ENCODE measurements at places on chromosomes 1 and 21. TPM values are rescaled to one million over a fixed set of nuclear protein-coding genes. Genes with fewer than 3 reads are reported as not detected.

Gene VPS45
- 71.6 TPM for total RNA-seq

Gene SUSD4
- 6.4 TPM for total RNA-seq

Gene TMEM125
- total RNA-seq: not detected

Gene SPRR4
- not detected for total RNA-seq

Gene LRRC38
- total RNA-seq: 0.73 TPM

Gene SAMD11
- 10.2 TPM for total RNA-seq

Gene TIE1
- total RNA-seq: 27.7 TPM

Gene RNPC3
- 26.2 TPM for total RNA-seq

Gene VASH2
- 0.38 TPM for total RNA-seq

Gene ASAP3
- 30.5 TPM for total RNA-seq

Gene SLC25A34
- total RNA-seq: 2.9 TPM

Gene MRPL37
- 71.7 TPM for total RNA-seq

GRCh38 chr1:111205714-111206050, 5.2 kb upstream of the DENND2D start:
- DNase-seq: no peak

- DNase-seq: no peak
These were observed 63.1 kb upstream of the CNN3 start for GRCh38 chr1:94989911-94990473.

GRCh38 chr1:247228133-247228532, 27.7 kb upstream of the VN1R5 start:
- DNase-seq: no peak

- no peak for DNase-seq
These were observed 18.4 kb upstream of the UQCRHL start for GRCh38 chr1:15825800-15826199.

GRCh38 chr21:27246741-27247140, 279.9 kb upstream of the ADAMTS5 start:
- no peak for DNase-seq

DNA sequence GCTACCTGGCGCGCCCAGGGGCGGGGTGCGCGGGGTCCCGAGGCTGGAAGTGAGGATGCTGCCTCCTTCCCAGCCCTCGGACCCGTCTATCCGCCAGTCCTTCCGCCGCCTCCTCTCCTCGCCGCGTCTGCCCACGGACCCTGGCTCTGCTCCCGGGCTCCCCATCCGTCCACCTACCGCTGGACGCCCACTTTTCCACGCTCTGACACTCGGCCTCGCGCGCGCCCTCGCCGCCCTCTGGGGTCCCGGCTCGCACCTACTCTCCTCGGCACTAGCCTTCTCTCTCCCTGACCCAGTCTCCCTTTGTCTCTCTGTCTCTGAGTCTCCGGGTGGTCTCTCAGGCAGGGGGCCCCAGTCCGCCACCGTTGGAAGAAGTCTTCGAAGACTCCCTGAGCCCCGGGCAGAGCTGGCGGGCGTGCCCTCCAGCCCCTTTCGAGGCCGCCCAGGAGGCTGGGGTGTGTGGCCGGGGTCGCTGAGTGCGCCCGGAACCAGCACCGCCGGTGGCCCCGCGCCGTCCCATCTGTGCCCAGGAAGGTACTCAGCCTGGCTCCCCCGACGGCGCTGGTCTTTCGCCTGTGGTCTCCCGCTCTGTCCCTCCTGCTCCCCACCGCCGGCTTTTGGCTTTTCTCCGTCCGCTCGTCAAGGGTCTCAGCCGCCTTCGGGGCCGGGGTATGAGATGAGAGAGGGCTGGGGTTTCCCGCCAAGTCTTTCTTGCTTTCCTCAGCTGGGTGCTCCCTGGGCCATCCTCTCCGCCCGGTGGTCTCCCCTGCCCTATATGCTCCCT, 610 bp downstream of the DRAXIN start:
- DNase-seq: no peak

- DNase-seq: no peak
These were observed 1.2 kb downstream of the LMX1A start for GRCh38 chr1:165355139-165355976.

- no peak for DNase-seq
These were observed 1.6 kb downstream of the NEGR1 start for GRCh38 chr1:72280711-72281110.

DNA sequence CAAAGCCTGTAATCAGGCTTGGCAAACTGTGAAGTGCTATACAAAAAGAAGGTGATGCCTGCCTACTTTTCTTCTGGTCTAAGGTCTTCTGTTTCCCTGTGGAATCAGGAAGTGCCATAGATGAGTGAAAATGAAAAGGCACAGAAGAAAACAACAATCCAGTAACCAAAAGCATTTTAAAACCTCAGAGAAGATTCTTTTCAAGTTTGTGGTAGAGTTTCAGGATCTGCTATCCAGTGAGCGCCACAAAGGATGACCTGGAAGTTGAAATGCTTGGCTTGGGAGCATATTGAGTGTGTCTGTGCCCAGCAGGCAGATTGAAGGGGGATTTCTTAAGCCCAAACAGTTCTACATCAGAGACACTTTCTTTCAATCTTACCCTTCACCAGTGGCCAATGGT, 272.2 kb downstream of the PAPPA2 start:
- DNase-seq: no peak

DNA sequence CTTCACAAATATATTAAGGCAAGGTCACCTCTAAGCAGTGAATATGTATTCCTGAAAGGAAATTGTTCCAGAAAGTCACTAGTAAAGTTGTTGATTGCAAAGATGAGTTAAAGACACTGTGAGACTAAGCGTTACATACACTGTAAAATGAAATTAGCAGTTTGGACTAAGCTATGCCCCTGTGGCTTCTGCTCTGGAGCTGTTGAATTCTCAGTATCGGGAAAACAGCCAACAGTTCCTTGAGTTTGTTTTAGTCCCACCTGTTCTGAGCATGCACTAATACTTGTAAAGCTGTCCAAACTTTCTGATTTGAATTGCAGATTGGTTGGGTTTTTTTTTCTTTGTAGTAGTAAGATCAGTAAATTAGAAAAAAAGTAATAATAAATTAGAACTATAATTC, 21.0 kb downstream of the ANGPTL1 start:
- DNase-seq: no peak

GRCh38 chr21:31164713-31165694, 126.7 kb upstream of the KRTAP19-8 start:
- DNase-seq: no peak

- no peak for DNase-seq
These were observed 12.6 kb downstream of the TINAGL1 start for GRCh38 chr1:31588751-31589515.

DNA sequence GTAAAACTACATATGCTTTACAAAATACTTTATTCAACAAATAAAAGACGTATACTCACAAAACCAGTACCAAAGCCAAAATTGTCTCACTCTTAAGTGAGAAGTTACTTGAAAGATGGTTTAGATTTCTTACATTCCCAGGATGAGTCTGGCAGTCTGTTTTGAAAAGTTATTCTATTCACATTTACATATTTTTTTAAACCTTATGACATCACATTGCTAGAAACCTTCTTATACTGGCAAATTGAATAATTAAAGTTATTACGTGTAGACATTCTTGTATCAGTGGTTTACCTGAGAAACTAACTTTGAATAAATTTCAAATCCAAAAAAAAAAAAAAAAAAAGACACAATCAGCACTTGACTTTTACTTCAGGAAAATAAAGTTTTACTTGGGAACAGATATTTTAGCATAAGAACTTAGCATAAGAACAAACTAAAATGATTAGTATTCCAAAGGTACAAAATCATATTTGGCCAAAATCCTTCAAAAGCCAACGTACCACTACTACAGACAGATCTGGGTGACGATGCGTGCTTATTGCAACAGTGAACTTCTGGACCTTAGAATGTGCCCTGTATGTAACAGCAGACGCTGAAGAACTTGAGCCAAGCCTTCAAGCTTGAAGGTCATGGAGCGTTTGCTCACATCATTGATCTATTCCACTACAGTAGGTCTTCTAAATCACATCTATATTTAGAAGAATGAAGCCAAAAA, 2.5 kb downstream of the CDC42BPA start:
- no peak for DNase-seq

DNA sequence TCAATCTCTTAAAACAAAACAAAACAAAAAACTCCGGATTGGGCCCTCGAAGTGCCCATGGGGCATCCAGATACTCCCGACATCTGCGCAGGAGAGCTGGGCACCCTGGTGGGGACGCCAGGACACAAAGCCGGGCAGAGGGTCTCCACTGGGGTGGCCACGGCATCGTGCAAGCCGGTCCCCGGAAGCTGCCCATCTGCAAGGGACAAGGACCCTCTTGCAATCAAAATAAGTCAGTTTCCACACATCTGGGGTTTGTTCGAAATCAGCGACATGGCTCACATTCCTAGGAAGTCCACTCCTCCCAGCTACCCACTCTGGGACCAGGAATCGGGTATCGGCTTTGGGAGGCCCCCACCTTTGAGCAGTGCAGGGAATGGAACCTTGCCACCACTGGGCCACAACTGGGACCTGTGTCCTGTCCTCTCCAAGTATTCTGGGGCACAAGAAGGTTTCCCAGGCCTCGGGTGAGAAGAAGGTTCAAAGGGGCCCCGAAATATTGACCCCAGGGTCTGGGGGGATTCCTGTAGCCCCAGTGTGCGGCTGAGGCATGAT, 4.6 kb upstream of the PRDM16 start:
- peak; percentile 71 for DNase-seq

DNA sequence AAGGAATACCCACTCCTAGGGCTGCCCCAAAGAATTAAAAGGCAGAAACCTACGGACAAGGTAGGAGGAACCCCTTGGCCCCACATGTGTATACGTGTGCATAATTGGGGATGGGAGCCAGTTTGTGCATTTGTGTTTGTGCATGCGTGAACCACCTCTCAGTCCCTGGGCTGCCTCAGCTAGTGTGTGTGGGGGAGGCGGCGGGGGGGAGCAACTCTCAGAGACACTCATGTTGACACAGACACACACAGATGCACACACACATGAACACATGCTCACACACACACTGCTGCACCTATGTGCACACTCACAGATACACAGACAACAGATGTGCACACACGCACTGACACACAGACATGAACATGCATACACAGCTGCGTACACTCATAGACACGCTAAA, 5.1 kb downstream of the LDLRAD1 start:
- no peak for DNase-seq

- DNase-seq: no peak
These were observed 5.5 kb downstream of the C2CD2 start for GRCh38 chr21:41948078-41948895.

DNA sequence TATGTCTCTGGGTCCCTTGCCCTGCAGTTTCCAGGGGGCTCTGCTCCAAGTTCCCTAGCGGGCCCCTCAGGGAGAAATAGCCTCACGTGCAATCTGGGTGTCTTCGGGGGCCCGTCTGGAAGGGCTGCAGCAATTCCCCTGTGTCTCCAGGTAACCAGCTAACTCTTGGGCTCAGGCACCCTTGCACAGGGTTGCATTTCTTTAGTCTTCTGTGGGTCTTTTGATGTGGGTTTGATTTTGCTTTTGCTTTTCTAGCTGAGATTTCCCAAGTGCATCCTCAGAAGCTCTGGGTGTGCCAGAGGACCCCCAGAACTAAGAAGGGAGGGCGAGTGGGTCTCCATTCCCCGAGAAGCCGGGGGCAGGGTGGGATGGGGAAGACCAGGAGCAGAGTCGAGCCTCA, 75.7 kb downstream of the SPSB1 start:
- DNase-seq: no peak

- no peak for DNase-seq
These were observed 111.4 kb upstream of the ZNF678 start for GRCh38 chr1:227451954-227452353.

- no peak for DNase-seq
These were observed 36.9 kb upstream of the EDEM3 start for GRCh38 chr1:184791550-184791900.

- DNase-seq: no peak
These were observed 4.8 kb upstream of the COX20 start for GRCh38 chr1:244830639-244831038.

- DNase-seq: no peak
These were observed 61.1 kb upstream of the GPR88 start for GRCh38 chr1:100476735-100477290.

- no peak for DNase-seq
These were observed 247.9 kb upstream of the B3GALT2 start for GRCh38 chr1:193434319-193434718.

DNA sequence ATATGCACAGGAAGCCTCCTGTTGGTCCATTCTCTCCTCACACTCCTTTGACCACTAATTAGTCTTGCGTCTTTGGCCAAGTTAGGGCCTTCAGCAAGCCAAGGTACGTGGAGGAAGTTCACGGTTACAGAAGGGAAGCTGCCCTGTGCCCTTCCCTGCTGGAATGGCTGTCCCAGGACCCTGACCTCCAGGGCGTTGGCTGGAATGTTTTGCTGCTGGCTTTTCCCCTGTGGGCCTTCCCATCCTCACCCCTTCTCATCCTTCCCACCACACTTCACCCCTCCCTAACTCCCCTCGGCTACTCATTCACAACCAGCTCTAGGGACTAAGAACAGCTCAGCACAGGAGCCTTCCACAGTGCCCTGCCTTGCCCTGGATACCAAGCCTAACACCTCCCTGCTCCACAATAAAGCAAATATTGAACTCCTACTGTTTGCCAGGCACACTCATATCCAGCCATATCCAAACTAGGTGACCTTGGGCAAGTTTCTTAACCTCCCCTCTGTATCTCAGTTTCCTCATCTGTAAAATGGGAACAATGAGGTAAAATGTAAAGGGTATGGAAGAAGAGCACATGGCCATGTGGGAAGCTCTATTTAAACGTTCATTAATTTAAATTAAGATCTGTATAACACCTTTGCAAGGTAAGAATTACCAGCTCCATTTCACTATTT, 8.8 kb upstream of the CDCP2 start:
- no peak for DNase-seq

DNA sequence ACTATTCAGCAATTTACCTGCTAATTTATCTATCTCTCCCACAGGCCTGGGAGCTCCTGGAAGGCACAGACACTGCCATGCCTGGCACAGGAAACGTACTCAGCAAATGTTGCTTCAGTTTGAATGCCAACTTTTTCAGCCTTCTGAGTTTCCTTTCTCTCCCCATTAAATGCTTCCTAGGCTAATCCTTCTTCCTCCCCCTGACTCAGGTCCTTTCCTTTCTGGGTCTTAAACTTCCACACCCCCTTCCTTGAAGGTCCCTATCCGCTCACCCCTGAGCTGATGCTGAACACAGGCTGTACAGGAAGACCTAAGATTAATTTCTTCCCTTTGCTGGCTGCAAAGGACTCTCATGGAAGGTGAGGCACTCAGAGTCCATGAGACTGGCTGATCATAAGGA, 40.3 kb upstream of the ECE1 start:
- DNase-seq: no peak

GRCh38 chr1:33242652-33243051, 13.6 kb upstream of the ZNF362 start:
- DNase-seq: no peak

DNA sequence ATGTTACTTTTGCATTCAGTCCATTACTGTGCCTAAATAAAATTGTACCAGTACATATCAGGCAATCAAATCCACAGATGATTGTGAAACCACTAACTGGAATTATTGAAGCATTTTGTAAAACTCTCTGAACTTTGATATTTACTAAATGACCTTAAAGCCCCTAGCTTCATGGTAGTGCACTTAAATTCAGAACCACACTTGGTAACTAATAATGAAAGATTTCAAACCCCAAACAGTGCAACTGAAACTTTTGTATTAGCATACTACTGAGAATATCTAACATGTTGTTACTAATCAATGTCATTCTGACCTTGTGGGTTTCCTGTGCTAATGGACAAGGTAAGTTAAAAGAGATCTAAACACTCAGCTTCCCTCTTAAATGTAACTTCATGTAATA, at the start of gene CFHR3:
TSS of gene CFHR3 (plus strand) at position 238 of the 400 bp plus-strand sequence. CDS start at position 285, 47 bp downstream.
- no peak for DNase-seq

GRCh38 chr1:26169198-26169554, 413 bp upstream of the C1orf232 start:
- no peak for DNase-seq

All from cardiac septum (tissue), 1 donor.